ENCODE measurements at places on chromosomes 6 and 20.
A peak's percentile ranks its signal among the peaks of the same experiment; 100 is the strongest.

GRCh38 chr6:137291441-137291840 is 72.3 kb upstream of the IFNGR1 start:
- DNase-seq, result no peak

- DNase-seq, result no peak
Measured at GRCh38 chr6:42841844-42842584, 37.4 kb upstream of the RPL7L1 start.

DNA sequence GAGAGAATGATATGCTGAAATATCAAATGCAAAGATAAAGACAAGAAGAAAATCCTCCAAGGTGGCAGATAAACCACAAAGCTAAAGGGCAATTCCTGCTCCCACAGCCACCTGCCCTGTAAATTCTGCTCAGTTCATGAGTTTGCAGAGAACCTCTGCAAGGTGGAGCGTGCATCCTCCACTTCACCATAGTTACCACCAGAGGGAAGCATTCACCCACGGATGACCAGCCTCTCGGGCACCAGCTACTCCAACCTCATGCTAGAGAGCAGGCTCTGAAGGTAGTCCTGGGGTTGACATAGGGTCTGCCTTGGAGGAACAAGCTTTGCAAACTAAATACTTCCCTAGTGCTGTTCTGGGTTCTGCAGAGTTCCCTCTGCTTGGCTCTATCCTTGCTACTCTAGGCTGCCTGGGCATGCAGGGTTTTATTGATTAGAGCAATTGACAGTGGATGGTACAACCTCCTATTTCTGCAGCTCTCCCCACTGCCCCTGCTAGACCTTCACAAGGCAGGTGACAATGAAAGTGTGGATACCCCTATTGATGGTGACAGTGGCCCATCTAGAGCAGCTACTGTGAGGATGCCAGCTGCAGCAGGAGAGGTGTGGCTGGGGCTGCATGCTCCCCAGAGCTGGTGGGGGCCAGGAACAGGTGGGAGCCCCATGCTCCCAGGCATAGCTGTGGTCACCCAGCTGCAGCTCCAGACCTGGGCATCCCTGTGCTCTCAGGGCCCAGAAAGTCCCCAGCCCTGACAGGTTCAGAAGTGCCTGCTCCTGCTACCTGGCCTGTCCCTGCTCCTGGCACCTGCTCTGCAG is 51.1 kb downstream of the GGTLC1 start:
- DNase-seq, result peak; percentile 63

DNA sequence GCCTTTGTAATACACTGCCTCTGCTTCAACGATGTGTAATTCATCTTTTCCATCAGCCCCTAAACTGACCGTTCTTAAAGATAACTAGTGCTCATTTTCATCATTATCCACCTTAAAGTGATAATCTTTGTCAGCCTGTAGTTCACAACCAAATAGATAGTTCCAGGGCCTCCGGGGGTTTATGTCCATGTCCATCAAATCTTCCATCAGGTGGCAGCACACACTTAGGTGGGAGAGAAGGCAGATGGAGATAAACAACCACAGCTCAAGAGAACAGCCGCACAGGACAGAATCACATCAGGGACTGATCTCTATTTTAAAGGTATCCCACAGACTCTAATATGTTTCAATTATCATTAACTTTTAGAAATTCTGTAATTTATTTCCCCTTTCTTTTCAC is 90.9 kb downstream of the LMBRD1 start:
- DNase-seq, result no peak

DNA sequence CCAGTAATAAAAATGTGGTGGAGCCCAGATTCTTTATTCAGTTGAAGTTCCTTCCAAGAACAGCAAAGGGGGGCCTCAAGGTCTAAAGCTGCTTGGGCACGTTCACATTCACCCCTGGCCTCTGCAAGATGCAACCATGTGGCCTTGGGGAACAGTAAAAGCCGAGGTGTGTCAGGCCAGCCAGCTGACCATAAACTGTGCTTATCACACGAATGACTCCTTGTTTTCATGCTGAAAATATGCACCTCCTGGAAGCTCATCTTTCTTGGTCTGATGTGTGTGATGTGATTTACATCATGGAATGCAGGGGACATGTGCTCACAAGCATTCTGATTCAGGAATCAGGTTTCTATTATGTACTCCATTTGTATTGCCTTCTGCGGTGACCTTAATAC is 211.6 kb upstream of the MARCKS start:
- DNase-seq, result no peak

- DNase-seq, result peak; percentile 19
Measured at GRCh38 chr6:6315660-6316059, 4.8 kb downstream of the F13A1 start.

- DNase-seq, result peak; percentile 47
Measured at GRCh38 chr6:108114841-108115597, 40.5 kb upstream of the OSTM1 start.

DNA sequence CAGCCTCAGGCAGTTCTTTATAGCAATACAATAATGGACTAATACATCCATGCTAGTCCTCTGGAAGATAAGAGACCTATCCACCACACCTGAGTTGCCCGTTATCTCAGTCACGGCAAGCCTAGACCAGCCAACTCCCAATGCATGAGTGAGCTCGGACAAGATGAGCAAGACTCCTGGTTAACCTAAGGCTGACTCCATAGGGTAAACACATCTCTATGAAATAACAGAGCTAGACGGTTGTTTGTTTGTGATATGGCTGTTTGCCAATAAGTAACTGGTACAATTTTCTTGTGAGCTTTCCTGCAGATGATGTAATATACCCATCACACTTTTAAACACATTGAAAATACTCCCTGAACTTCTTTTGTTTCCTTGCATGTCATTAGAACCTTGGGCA is 70.6 kb upstream of the PHACTR1 start:
- no peak for DNase-seq

GRCh38 chr6:40437631-40438030 is 149.5 kb downstream of the LRFN2 start:
- DNase-seq, result no peak

GRCh38 chr6:145372671-145373151 is 362.6 kb downstream of the EPM2A start:
- peak; percentile 44 for DNase-seq

GRCh38 chr6:21840428-21840827 is 246.9 kb downstream of the SOX4 start:
- no peak for DNase-seq

- DNase-seq, result no peak
Measured at GRCh38 chr20:52731093-52731492, 241.1 kb upstream of the TSHZ2 start.

DNA sequence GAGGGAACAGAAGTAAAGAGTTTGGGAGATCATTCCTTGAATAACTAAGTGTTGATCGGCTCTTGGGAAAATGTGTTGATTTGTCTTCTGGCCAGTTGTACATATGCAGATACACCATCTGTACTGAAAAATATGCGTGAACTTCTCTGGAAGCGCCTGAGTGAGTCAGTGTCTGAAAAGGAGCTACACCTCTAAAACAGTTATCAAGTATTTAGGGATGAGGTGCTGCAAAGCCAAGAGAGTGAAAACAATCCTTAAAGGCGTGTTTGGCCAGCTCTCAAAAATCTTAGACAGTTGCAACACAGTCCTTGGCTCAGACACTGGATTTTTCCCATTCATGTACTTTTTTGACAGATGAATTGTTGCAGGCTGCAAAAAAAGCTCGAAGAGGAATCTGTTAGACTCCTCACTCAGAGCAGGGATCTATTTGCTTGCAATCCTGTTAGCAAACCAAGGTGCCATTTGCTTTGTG is 61.3 kb downstream of the BMP6 start:
- no peak for DNase-seq

DNA sequence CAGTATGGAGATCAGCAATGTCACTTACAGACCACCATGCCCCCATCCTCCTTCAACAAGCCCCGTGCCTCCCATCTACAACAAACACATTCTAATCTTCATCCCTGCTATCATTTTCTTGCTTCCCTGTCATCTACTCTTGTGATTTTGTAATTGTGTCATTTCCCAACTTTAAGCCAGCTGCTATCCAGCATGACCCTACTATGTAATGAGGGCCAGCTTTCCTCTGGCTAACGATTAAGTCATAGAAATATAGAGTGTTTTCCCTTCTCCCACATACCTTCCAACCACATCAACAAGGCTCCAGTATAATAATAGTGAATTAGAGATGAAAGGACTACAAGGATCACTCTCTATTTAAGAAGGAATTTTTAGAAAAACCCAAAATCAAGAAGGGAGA is 607.0 kb downstream of the TENT5A start:
- no peak for DNase-seq

- no peak for DNase-seq
Measured at GRCh38 chr6:155417454-155417853, 38.2 kb downstream of the NOX3 start.

- no peak for DNase-seq
Measured at GRCh38 chr6:164005004-164005711, 590.6 kb downstream of the QKI start.

GRCh38 chr6:61200444-61200843 is 1085.6 kb downstream of the KHDRBS2 start:
- DNase-seq, result no peak

DNA sequence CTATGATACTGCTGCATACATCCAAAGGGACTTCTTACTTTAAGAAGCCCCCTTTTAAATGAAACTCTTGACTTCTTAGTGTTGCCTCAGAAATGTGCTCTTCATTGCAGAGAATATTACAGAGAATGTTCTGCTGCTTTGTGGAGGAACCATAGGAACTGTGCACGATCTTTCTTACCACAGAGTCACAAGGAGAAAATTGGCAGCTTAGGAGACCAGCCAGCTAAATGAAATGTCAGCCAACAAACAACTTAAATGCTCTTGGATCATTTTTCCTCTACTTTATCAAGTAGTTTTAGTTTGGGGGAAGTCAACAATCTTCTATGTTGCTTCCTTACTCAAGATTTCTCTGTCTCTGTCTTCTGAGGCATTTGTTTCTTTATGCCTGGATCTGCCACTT is 125.9 kb upstream of the MLIP start:
- DNase-seq, result no peak

DNA sequence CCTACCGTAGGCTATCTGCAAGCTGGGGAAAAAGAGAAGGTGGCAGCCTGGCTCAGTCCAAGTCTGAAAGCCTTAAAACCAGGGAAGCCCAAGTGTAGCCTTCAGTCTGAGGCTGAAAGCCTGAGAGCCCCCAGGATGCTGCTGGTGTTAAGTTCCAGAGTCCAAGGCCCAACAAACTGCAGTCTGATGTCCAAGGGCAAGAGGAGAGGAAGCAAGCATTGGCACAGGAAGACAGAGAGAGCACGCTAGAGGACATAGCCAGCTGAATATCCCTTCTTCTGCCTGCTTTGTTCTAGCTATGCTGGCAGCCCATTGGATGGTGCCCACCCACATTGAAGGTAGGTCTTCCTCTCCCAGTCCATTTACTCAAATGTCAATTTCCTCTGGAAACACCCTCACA is 12.1 kb upstream of the L3MBTL1 start:
- DNase-seq, result no peak

All from activated CD4-positive, alpha-beta memory T cell treated with anti-CD3 and anti-CD28 coated beads, Interleukin-2, amount 10 ng/mL, durations not matched to agents 7 days and 5 days (primary cell).